ENCODE measurements at places on chromosomes 6 and 20.

DNA sequence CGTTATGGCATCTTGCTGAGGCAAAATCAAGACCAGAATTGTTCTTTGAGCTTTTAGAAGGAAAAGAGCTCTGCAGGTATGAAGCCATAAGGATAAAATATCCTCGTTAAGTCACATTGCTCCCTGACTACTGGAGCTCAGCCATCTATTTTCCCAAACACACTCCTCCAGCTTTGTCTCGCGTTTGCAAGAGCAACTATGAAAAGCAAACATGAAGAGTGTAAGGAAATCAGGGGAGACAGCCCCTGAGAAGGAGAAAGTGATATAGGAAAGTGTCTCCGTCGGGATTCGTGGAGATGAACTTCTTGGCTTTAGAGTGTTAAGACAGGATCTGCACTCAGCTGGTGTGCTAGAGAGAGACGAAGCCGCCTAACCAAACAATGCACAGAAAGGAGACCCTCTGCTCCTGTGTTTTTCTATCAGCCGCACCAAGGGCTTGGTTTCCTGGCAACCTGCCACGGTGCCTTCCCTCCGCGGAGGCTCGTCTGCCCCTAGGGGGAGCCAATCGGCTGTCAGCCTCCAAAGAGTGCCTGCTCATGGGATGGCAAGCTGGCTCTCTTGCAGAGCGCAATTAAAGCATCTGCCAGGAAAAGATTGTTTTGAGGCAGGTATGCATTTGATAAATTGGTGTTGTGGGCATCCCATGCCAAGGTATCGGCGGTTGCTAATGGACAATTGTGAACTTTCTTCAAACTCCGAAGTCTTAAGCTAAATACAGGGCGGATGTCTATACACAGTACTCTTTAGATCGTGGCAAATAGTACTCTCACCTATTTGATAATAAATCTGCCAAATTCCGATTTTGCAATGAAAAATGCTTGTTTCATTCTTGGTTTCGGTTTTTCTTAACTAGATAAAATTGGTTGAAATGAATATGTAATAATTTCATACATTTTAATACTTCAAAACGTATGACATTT, 603.2 kb downstream of the RNF144B start:
- DNase-seq, result peak; percentile 74

GRCh38 chr6:168060521-168060931, 18.5 kb downstream of the FRMD1 start:
- peak; percentile 84 for DNase-seq

GRCh38 chr20:46367967-46368901, 38.2 kb downstream of the ELMO2 start:
- no peak for DNase-seq

- DNase-seq, result no peak
Measured at GRCh38 chr6:37531026-37531425, 31.3 kb upstream of the CCDC167 start.

DNA sequence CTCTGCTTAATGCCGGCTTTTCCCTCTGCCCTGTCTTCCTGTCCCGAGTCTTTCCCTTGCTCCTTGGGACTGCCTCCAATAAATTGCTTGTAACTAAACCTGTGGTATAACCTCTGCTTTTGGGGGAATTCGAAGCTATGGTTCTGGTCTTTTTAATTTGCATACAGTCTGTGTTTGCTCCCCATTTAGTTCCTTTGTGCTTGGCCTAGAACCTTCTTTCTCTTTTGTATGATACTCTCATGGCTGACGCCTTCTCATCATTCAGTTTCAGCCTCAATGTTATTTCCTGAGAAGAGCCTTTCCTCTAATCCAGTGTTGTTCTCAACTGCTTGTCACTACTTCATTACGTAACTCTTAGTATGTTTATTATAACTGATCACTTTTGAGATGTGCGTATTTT, 248.0 kb downstream of the PHF3 start:
- DNase-seq, result no peak

DNA sequence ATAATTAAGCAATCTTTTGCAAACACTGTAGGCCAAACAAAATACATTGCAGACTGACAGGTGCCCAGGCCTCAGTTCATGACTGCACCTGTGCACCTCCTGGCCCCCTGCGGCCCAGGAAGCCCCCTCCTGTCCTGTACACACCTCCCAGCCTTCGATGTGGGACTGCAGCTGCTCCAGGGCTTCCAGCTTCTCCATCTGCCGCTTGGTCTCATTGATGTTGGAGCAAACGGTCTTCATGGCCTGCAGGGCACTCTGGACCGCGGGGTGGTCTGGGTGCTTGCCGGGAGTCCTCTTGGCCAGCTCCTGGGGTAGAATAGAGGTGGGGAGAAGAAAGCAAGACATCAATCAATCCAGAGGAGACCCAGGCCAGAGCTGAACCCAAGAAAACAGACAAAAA, 119.7 kb downstream of the PREX1 start:
- DNase-seq, result no peak

DNA sequence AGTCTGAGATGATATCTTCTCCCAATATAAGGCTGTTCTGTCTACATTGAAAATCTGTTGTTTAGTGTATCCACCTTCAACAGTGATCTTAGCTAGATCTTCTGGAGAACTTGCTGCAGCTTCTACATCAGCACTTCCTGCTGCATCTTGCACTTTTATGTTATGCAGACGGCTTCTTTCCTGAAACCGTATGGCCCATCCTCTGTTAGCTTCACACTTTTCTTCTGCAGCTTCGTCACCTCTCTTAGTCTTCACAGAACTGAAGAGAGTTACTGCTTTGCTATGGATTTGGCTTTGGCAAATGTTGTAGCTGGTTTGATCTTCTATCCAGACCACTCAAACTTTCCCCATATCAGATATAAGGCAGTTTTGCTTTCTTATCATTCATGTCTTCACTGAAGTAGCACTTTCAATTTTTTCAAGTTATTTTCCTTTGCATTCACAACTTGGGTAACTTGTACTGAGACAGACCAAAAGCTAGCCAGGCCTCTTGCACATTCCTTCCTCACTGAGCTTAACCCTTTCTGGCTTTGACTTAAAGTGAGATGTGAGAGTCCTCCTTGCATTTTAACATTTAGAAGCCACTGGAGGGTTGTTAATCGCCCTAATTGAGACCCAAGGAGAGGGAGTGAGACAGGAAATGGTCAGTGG, 110.1 kb downstream of the PREP start:
- no peak for DNase-seq

DNA sequence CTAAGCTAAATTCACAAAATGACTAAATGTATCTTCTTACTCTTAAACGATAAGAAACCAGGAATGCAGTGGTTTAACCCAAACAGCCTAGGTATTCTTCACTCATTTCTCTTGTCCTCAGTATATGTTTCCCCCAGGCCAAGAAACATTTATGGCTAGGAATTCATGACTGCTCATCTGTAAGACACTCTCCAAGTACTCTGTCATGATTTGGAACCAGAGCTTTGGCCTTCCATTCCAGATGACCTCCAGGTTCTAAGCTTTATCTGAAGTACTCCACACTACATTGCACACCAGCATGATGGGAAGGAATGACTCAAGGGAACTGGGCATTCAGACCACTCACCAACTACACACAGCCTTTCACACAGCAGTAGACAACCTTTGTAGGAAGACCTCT, 29.3 kb downstream of the NT5E start:
- DNase-seq, result no peak

GRCh38 chr20:48448666-48449600, 378.9 kb downstream of the PREX1 start:
- peak; percentile 63 for DNase-seq

All from Ammon's horn (tissue), 1 donor.